T-helper 2 cell treated with Interferon-gamma antibody and Interleukin-4, amounts not matched to agents 100 ng/mL and 5 ng/mL, for 36 hours (primary cell): ENCODE measurements at places on chromosomes 7 and 10. TPM values are rescaled to one million over a fixed set of nuclear protein-coding genes. Genes with fewer than 3 reads are reported as not detected.

The CDK1 gene
- 118 TPM in 2 replicates for total RNA-seq

The ERVW-1 gene
- total RNA-seq = not detected in 2 replicates

The CFAP70 gene
- 0.20 and 0.25 TPM in 2 replicates for total RNA-seq

The EXOC6 gene
- 11.3 and 12.0 TPM in 2 replicates for total RNA-seq

The SUN1 gene
- 61.3 and 63.3 TPM in 2 replicates for total RNA-seq

The MOGAT3 gene
- total RNA-seq = not detected in 2 replicates

The BBIP1 gene
- 19.3 and 20.3 TPM in 2 replicates for total RNA-seq

The NRCAM gene
- 0.16 TPM in 1 of 2 replicates, not detected in the other for total RNA-seq

The IKZF1 gene
- 473 and 486 TPM in 2 replicates for total RNA-seq

The SDK1 gene
- total RNA-seq = 0.09 and 0.16 TPM in 2 replicates

The PALD1 gene
- 1.1 and 1.2 TPM in 2 replicates for total RNA-seq

The CPA4 gene
- not detected in 2 replicates for total RNA-seq

The VENTX gene
- not detected in 2 replicates for total RNA-seq

The ANKIB1 gene
- total RNA-seq = 59.6 and 63.9 TPM in 2 replicates

The LIPK gene
- total RNA-seq = not detected in 2 replicates

The ECHS1 gene
- 40.8 and 41.2 TPM in 2 replicates for total RNA-seq

The MEOX2 gene
- not detected in 2 replicates for total RNA-seq

The GHRHR gene
- not detected in 2 replicates for total RNA-seq

The CEP41 gene
- total RNA-seq = 19.5 and 23.5 TPM in 2 replicates

The SPOCK2 gene
- 213 and 217 TPM in 2 replicates for total RNA-seq

The FAM25A gene
- not detected in 2 replicates for total RNA-seq

The HDAC9 gene
- total RNA-seq = 0.14 and 0.16 TPM in 2 replicates

The SPDYE3 gene
- total RNA-seq = not detected in 2 replicates

The HOXA7 gene
- total RNA-seq = not detected in 2 replicates

The VPS50 gene
- 19.7 and 27.8 TPM in 2 replicates for total RNA-seq

The POLR3A gene
- total RNA-seq = 21.9 and 24.2 TPM in 2 replicates

The MRM2 gene
- total RNA-seq = 34.0 and 35.3 TPM in 2 replicates

The UBE2D1 gene
- 12.8 and 14.4 TPM in 2 replicates for total RNA-seq
